Thoracic aorta (tissue), 2 donors: ENCODE measurements at places on chromosomes 1 and 21.

- no peak for DNase-seq
These were observed 10.2 kb upstream of the RNF186 start for GRCh38 chr1:19825298-19825697.

DNA sequence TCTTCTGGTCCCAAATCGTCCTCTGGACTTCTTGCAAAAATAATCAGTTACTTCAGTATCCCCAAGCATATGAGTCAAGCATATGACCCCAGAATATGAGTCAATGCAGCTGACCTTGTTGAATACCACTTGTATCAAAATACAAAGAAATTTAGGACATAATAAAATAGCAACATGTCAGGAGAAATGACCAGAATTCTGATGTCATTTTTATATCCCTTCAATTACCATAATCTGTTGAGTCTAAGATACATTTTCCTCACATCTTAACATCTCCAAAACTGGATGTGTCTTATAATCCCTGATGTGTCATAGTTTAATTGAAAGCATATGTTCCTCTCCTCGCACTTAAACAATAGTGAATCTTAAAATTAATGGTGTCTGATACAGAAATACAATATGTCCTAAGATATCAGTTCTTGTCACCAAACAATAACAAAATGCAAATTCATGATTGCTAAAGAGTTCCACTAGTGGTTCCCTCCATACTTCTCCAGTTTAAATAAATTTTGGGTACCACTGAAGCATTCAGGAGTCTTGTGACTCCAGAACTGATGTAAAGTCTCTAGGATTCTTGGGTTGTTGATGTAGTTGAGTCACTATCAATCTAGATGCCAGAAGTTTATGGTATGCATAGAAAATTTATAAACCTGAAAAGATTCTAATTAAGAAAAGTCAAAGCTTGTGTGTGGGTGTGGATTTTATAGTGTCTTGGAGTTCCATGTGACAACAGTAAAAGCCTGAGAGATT lies 41.8 kb downstream of the KIFAP3 start:
- DNase-seq, result no peak

- DNase-seq, result no peak
These were observed 715.5 kb downstream of the NCAM2 start for GRCh38 chr21:21713651-21714180.

DNA sequence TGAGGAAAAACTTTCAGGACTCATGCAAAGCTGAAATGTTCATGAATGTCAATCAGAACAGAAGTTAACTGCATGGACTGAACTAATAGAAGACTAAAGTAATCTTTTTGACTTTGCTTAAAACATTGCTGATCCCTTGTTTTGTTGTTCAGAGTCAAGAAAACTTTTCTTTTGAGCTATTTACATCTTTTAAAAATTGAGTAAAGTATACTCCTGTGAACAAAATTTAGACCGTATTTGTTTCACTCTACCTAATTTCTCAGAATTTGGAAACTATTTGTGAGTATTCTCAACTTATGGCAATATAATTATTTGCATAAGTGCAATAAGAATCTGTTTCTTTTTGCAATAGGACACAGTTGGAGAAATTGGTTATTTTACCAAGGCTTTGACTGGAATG lies 41.1 kb downstream of the INPP5B start:
- no peak for DNase-seq

DNA sequence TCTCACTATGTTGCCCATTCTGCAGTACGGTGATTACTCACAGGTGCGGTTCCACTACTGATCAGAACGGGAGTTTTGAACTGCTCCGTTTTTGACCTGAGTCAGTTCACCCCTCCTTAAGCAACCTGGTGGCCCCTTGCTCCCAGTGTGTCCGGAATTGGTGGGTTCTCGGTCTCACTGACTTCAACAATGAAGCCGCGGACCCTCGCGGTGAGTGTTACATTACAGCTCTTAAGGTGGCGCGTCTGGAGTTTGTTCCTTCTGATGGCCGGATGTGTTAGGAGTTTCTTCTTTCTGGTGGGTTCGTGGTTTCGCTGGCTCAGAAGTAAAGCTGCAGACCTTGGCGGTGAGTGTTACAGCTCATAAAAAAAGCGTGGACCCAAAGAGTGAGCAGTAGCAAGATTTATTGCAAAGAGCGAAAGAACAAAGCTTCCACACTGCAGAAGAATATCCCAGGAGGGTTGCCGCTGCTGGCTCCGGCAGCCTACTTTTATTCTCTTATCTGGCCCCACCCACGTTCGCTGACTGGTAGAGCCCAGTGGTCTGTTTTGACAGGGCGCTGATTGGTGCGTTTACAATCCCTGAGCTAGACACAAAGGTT lies 17.6 kb upstream of the PARP1 start:
- DNase-seq, result no peak

DNA sequence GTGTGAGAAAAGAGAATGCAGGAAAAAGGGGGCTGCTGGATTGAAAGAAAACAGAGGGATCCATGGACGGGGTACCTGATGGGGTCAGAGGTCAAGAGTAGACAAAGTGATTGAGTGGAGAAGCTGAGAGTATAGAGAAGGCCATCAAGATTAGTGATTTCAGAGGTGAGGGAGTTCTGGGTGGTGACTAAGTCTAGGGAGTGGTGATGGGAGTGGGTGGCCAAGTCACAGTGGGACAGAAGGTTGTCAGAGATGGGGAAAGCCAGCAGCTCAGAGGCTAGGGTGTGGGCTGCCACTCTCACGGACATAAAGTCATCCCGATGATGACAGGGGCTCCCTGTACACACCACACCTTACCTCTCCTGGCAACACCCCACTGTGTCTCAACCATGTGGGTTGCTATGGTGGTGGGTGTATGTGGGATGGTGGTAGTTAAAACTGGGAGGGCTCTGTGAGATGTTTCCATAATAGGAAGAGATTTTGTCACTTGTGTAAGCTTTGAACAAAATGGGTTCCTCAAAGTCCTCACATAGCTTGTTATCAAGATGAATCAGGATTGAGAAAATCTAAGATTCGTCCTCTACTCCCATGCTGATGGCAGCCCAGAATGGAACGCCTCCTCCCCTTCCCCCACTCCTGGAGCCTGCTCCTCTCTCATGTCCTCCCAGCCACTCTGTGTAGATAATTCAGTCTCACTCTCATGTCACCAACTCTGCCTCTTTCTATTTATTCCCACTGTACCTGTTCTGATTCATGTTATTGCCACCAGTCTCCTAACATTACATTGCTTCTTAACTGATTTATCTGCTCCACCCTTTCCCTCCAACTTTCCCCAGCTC lies 20.3 kb upstream of the CSF1 start:
- DNase-seq, result no peak

- no peak for DNase-seq
These were observed 65.2 kb downstream of the NOS1AP start for GRCh38 chr1:162134646-162135045.
